ENCODE measurements at places on chromosomes 13 and 19. TPM values are rescaled to one million over a fixed set of nuclear protein-coding genes. Genes with fewer than 3 reads are reported as not detected.
A peak's percentile ranks its signal among the peaks of the same experiment; 100 is the strongest.

The VSTM1 gene
- not detected for polyA plus RNA-seq

The TSKS gene
- polyA plus RNA-seq: not detected

The ERCC2 gene
- polyA plus RNA-seq: 69.4 TPM

The MEDAG gene
- polyA plus RNA-seq: 3.7 TPM

The CGB5 gene
- polyA plus RNA-seq: not detected

The SIGLEC8 gene
- polyA plus RNA-seq: not detected

The CLDN10 gene
- not detected for polyA plus RNA-seq

DNA sequence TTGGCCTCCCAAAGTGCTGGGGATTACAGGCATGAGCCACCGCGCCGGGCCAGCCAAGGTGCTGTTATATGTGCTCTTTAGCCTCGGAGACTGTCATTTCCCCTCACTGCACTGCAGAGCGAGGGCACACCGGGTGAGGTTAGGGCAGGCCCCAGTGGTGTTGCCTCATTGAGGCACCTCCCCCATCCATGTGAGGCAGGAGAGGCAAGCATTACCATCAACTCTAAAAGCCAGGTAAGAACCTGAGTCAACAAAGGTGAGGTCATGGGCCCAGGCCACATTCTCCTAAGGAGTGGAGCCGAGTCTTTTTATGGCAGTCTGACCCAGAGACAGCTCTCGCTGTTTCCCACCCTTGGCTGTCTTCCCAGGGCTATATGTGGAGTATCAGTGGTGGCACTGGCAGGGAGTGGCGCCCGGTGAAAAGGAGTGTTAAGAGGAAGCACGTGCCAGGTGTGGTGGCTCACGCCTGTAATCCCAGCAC lies 10.9 kb downstream of the B3GNT8 start:
- no peak for DNase-seq

GRCh38 chr13:99572921-99573320 lies 71.6 kb downstream of the TM9SF2 start:
- no peak for DNase-seq

DNA sequence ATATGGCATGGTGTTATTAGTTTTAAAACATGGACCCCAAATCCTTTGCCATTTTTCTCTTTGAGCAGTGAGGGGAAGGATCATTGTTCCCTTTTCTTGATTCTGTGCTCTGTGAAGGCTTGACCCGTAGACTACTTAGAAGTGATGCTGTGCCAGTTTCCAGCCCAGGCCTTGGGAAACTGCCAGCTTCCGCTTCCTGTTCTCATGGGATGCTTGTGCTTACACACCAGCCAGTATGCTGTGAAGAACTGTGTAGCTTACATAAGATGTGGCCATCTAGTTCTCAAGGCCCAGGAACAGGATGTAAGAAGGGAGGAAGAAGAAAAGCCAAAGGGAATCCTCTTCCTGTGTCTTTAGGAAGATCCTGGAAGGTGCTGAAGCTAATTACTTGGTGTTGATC lies 180.9 kb downstream of the PCCA start:
- peak; percentile 34 for DNase-seq

- no peak for DNase-seq
Measured at GRCh38 chr19:31344403-31344802, 4.8 kb downstream of the TSHZ3 start.

DNA sequence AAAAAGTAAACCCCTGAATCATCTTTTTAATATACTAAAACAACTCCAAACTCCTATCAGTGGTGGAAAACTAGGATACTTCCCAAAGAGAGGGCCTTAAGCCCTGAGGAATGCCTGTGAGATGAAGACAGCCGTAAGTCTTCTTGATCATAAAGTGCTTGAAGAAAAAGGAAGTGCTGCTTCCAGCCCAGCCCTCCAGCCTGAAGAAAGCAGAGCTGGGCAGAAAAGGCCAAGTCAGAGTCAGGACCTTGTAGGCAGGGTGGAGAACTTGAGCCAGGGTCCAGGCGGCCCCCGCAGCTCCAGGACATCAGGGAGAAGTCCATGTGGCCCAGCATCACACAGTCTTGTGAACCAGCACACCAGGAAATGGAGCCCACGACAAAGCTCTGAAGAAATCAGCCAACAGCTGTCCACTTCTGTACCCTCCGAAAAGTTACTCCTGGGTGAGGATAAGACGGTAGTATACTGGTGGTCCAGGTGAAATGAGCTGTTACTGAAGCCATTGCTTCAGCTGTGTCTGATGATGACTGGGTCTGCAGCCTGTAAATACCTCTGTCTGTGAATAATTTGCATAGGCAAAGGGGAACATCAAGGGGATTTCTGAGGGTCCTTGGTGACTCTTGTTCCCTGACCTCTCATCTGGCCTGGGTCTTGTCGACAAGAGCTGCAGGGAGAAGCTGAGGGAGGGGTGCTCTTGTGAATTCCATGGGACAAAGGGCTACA lies 18.7 kb upstream of the CRYL1 start:
- no peak for DNase-seq

- no peak for DNase-seq
Measured at GRCh38 chr19:45023048-45023447, 15.8 kb upstream of the CLASRP start.

GRCh38 chr19:3196064-3196932 lies 10.6 kb downstream of the NCLN start:
- DNase-seq: no peak

DNA sequence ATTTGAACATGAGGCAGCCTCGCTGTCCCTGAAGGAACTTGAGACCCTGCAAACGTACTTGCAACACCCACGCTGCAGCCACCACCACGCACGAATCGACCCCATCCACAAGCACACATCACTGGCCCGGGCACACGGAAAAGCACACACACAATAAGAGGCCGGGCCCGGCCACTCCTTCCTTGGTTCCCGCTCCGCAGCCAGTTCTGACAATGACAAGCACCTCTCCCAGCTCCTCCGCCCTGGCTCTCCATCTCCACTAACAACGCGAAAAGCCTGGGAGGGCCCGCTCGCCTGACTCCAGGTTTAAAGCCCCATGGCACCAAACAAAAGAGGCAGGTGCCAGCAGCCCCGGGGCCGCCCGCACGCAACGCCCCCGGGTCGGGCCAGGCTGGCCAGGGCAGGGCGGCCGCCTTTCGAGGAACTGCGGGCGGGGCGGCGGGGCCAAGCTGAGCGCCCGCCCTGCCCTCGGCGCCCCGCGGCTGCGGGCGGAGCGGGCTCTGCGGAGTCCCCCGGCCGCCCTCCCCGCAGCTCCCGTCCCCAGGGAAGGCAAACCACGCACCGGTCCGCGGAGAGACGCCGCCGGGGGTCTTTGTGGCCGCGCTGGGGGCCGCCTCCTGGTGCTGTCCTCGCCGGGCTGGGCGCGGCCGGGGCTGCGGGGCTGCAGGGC lies 495 bp downstream of the DCLK1 start:
- DNase-seq: no peak

DNA sequence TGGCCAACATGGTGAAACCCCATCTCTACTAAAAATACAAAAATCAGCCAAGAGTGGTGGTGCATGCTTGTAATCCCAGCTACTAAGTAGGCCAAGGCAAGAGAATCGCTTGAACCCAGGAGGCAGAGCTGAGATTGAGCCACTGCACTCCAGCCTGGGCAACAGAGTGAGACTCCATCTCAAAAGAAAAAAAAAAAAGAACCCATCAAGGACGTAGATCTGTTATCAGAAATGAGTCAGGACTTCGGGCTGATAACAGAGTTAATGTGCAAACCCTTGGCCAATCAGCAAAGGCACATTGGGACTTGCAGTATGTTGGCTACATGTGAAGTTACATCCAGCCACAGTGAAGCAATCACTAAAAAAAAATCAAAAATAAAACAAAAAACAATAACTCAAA lies 4.8 kb upstream of the LGALS7B start:
- no peak for DNase-seq

DNA sequence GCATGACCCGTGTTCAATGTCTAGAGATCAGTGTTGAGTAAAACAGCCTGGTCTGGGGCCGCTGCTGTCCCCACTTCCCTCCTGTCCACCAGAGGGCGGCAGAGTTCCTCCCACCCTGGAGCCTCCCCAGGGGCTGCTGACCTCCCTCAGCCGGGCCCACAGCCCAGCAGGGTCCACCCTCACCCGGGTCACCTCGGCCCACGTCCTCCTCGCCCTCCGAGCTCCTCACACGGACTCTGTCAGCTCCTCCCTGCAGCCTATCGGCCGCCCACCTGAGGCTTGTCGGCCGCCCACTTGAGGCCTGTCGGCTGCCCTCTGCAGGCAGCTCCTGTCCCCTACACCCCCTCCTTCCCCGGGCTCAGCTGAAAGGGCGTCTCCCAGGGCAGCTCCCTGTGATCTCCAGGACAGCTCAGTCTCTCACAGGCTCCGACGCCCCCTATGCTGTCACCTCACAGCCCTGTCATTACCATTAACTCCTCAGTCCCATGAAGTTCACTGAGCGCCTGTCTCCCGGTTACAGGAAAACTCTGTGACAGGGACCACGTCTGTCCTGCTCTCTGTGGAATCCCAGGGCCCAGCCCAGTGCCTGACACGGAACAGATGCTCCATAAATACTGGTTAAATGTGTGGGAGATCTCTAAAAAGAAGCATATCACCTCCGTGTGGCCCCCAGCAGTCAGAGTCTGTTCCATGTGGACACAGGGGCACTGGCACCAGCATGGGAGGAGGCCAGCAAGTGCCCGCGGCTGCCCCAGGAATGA lies 1.5 kb upstream of the CEACAM5 start:
- DNase-seq: no peak

DNA sequence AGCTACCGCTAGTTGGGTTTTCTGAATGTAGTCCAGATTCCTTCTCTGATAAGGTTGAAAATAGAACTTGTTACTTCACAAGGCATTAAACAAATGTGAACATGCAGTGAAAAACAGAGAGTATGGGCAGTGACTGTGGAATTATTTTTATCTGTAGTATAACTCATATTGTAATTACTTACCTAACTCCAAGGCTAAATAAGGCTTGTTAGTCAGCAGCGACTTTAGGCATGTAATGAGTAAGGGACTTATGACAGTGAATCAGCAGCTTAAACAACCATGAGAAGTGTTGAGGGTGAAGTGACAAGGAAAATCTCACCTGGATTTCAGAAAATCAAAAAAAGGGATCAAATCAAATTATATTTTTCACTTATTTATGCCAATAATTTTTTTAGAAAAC lies 1719.5 kb upstream of the MIR17HG start:
- DNase-seq: no peak

DNA sequence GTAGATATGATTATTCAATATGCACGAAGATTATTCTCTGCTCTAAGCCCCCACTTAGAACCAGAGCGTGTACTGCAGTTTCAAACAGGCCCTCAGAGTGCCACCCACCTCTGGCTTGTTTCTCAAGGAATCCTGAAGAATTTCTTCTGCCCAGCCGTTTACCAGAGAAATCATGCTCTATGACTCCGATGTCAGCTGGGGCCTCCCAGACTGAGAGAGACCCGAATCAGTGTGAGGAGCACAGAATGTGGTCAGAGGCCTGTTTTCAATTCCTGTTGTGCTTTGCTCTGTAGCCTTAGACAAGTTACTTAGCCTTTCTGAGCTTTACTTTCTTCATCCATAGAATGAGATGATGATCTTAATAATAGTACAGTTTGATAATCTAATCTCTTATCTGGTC lies 5.5 kb downstream of the PNMA8C start:
- DNase-seq: no peak

GRCh38 chr19:38263689-38264485 lies 486 bp upstream of the SPINT2 start:
- DNase-seq: no peak

DNA sequence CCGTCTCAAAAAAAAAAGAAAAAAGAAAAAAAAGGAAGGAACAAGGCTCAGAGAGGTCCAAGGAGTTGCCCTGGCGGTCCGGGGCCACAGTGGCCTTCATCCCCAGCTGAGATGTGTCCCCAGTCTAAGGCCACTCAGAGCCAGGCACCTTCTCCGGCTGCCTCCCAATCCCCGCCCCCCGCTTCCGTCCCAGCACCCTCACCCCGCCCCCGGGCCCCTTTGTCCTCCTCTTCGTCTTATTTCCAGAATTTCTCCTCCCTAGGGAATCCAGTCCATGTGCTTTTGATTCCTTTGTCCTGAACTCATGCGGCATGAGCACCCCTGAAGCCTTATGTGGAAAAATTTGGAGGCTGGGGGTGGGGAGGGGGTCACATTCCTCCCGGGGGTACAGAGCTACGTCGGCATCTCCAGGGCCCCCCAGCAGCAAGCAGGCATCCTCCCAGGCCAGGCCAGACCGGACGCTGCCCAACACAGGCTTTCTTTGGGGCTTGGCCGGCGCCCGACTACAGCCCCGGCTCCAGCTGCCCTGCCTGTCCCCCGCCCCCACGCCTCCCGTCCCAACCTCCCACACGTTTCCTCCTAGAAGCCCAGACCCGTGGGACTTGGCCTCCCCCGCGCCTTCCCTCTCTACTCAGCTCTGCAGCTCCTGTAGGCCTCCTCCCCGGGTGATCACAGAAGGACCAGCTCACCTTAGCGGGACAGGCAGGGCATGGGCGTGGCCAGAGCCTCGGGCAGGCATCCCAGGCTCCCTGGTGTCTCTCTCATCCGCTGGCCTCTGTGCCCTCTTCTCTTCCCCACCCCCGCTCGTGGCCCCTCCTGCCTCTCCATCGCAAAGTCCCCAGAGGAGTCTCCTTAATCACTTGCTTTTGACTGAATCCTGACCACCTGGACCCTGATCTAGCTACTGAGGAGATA lies 17.8 kb upstream of the ADGRE5 start:
- DNase-seq: no peak

Measured in AG04450 (cell line).